Fibroblast of skin of right quadriceps (primary cell): ENCODE measurements at places on chromosomes 5 and 9.

DNA sequence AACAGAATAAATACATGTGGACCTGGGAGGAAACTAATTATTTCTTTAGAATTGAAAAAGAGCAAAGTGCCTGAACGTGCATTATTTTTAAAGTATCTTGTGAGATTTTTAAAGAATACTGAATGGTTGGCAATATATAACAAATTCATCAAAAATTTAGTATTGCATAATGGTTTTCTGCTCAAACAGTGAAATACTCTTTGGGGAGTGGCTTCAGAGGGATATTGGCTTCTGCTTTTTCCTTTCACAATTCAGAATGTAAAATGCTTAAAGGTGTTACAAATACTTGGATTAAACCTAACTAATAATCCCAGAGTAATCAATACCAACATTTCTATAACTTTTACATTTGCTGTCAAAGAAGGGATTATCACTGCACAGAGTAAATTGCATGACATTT, 379.3 kb upstream of the CHD1 start:
- no peak for DNase-seq

DNA sequence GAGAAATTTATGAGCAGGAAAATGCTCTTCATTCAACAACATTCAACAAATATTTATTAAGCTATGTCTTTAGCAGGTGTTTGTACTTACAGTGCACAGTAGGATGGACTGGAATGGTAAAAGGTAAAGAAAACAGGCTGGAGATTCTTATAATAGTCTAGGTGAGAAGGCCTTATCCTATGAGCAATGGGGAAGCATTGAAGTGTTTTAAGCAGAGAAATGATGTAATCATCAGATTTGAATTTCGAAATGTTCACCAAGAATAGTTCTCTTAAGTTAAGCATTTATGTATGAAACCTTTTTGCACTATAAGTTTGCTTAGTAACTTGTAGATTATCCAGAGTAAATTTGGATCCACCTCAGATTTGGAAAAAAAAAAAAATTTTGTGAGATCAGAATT, 209.3 kb downstream of the NR3C1 start:
- DNase-seq: peak; percentile 27

GRCh38 chr9:97852399-97853055, 499 bp upstream of the FOXE1 start:
- no peak for DNase-seq

GRCh38 chr9:107154766-107155165, 128.3 kb upstream of the RAD23B start:
- no peak for DNase-seq

DNA sequence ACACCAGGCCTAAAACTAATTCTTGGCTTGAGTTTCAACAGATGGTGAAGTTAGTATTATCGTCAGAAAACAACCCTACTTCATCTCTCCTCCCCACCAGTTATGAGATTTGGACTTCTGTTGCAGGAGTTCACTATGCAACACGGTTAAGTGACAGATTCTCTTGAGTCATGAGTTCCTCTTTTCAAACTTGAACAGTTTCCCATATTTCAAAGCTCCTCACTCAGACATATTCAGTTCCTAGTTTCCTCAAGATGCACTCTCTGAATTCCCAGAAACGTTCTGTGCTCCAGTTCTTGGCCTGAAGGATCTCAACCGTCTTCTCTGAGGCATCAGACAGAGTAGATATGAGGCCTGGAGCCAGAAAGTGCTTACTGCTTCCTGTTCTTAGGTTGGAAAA, 7.3 kb upstream of the PTGER4 start:
- DNase-seq: no peak
